ENCODE measurements at places on chromosomes 6 and 20.

DNA sequence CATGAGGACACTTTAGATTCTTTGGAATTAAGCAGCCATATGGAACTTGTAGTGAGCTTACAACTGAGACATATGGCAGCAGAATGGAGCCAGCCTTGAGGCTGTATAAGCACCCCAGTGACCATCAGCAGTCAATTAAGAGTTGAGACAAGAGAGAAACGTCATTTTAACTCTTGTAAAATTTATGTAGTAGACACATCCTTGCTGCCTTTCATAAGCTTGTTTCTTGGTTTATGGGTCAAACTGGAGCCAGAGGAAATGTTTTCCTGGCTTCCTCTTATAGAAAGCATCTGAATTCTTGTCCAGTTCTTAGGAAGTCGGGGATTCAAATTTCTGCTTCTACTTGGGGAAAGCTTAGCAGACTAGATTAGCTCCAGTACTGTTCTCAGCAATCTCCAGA lies 745.1 kb upstream of the MARCKS start:
- no peak for DNase-seq

DNA sequence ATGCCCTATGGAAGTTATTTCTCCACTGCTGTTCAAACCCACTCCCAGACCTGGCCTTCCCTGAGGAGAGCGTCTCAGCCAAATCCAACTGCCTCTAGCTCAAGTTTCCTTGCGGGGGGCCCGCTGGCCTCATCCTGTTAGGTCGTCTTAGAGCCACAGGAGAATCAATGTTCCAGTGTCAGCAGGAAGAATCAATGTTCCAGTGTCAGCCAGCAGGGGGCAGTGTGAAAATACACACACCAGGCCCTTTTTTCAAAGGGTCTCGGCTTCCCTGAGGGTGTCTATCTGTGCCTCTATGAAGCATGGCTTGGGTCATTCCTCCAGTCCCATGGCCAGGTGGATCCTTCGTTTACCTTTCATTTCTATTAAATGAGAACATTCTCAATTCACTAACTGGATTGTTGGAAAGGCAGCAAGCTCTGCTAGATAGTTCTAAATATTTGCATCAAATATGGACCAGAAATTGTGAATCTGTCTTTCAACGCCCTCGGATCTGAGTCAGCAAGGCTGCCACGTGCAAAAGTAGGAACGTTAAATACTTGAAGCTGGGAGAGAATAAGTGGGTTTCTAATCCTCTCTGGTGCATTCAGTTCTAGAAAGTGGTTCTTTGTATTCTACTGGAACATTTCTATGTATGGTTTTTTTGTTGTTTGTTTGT lies 19.2 kb downstream of the PRND start:
- DNase-seq: peak; percentile 51

DNA sequence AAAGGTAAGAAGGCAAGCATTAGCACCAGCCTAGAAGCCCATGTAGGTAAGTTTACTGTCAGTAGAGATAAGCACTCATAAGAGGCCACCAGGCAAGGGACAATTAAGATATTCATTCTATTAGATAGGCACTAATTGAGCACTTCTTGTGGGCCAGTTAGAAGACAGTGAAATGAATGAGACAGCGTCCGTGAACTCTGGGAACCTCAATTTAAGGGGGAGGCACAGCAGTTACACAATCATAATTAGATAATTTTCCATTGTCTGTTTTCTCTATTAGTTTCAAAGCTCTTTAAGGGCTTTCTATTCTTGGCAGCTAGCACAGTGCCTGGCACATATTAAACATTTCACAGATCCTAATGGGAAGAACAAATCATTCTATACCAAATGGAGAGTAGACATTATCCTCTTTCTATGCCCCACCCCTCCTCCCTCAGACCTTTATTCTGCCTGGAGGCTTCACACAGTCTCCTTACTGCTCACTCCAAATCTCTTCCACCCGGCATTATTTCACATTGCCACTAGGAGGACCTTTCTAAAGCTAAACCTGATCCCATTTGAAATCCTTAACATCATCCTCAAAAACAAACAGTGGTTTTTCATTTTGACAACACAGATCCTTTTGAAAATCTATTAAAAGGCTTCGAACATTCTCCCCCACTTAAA lies 529.6 kb downstream of the ADGRB3 start:
- no peak for DNase-seq

DNA sequence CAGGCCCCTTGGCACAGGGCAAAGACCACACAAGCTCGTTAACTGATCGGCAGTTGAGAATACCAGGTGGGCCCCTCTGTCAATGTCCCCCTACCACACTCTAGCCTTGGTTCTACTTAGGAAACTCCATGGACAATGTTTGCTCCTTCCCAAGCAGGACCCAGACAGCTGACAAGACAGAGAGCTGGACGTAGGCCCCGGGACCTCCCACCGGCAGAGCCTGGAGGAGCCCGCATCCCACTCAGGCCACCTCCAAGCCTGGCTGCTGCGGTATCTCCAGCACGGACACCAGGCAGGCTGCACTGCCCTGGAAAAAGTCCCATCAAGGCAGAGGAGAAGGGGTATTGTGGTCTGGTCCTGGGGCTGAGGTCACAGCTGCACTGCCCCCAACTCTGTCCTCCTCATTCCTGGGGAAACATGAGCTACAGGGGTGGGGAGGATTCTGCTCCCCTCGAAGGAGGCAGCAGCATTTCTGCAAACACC lies 6.2 kb upstream of the GRM4 start:
- no peak for DNase-seq

GRCh38 chr20:40265825-40266533 lies 423.1 kb downstream of the MAFB start:
- DNase-seq: no peak

- DNase-seq: no peak
These were observed 5.1 kb upstream of the SCRT2 start for GRCh38 chr20:680638-681187.

DNA sequence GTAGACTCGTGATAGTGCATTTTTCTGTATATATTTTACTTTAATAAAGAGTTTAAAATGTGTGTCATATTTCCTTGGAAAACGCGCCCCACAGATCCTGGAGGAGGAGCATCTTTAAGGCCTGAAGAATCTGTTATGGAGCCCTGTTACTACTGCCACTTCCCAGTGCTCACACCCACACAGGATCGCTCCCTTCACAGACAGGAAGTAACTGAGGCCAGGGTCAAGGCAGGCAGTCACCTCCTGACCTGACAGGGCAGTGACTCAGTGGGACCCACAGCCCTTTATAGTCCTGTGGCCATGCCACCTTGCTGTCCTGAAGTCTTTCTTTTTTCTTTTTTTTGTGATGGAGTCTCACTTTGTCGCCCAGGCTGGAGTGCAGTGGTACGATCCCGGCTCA lies 9.0 kb downstream of the RRBP1 start:
- DNase-seq: no peak

DNA sequence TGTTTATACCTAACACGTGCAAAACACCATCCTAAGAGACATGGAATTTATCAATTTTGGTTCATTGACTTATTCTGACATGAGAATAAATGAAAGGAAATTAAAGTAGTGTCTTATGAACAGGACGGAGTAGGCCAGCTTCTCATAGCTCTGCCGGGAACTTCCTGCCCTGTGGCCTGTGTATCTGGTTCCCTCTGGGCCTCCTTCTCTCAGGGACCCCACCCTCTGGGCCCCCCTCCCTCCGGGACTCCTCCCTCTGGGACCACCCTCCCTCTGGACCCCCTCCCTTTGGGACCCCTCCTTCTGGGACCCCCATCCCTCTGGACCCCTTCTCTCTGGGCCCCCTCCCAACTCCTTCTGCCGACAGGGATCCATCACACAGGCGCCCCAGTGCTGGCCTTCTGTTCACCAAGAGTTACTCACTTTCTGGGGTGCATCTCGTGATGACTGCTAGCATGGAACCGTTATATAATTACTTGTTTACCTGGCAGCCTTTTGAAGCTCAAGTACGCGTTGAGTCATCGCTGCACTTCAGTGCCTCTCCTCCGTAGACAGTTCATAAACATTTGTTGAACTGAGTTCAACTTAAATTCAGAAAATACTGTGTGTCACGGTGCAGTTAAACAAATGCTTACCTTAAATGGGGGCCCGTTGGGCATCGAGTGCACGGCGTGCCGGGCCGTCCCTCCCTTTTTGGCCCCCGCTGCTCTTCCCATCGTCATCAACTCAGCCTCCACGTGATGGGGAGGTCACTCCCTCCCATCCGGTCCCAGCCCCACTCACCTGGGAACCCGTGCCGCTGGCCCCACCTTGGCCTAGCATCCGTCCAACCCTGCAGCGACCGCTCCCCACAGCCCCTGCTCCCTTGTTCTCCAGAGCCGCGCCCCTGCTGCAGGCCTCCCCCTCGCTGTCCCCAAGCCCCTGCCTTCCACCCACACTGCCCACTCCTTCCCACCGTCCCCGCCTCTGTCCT lies 8.1 kb downstream of the CCR6 start:
- no peak for DNase-seq

GRCh38 chr20:48788486-48789072 lies 39.2 kb downstream of the PREX1 start:
- DNase-seq: no peak

All from stimulated activated naive CD8-positive, alpha-beta T cell treated with anti-CD3 and anti-CD28 coated beads, Interleukin-15, amount 100 ng/mL, for 72 hours (primary cell).